Hematopoietic multipotent progenitor cell (in vitro differentiated cells): ENCODE measurements at places on chromosomes 11 and 22. TPM values are rescaled to one million over a fixed set of nuclear protein-coding genes. Genes with fewer than 3 reads are reported as not detected.

DNA sequence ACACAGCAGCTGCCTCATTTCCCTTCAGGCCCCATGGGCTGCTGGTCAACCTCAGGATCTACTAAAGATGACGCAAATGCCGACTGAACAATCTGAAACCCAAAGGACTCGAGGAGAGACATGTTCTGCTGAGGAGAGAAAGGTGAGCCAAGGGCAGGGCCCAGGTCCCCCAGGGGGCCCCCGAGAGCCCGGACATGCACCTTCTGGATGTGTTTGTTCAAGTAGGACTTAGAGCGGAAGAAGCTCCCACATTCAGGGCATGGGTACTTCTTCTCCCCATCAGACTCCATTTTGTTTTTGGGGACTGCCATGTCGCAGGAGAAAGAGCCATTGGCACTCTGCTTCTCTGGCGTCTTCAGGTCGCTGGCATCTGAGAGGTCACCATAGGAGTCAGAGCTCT lies 19.3 kb downstream of the PATZ1 start:
- DNase-seq = no peak

DNA sequence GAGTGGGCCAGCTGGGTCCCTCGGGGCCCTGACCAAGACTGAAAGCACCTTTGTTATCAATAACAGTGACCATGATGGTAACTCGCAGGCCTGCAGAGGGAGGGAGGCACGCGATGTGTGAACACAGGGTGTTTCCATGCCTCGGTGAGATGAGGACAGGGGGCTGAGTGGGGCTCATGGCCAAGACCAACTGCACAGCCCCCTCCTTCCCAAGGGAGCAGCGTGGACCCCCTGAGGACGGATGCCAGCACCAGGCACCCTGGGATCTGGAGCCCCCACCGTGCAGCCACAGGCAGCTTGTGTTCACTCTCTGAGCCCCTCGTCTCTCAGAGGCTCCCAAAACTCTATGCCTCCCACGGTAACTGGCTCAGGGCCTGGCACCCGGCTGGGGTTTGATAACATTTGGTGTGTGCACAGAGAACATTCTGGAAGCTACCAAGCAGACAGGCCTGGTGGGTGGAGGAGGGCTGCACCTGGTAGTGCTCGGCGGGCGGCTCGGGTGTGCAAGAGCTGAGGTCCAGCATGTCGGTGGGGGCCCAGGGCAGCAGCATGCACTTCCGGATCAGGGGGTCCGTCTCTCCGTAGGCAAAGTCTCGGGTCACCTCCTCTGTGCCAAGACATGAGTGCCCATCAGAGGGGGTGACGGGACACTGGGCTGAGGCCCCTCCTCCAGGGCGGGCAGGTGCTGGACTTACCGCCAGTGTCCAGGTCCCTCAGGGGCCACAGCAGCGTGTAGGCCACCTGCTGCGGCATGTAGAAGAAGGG lies 7.6 kb downstream of the TTLL12 start:
- no peak for DNase-seq

DNA sequence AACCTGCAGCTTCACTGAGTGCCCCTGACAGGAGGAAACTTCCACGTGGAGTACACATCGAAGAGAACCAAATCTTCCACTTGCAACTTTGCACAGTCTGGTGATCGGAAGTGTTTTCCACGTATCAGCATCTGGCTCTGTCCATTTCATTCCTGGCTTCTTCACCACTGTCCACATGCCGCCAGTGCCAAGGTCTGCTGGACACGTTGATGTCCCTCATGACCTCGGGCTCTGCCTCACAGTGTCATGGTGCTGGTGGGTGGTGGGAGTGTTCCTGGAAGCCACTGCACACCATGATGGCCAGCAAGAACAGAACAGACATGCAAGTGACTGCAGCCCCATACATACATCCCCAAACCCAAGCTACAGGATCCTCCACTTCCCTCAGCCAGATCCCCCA lies 48.4 kb downstream of the WNT11 start:
- DNase-seq = no peak

GRCh38 chr11:46456269-46457001 lies 64.9 kb upstream of the CHRM4 start:
- no peak for DNase-seq

DNA sequence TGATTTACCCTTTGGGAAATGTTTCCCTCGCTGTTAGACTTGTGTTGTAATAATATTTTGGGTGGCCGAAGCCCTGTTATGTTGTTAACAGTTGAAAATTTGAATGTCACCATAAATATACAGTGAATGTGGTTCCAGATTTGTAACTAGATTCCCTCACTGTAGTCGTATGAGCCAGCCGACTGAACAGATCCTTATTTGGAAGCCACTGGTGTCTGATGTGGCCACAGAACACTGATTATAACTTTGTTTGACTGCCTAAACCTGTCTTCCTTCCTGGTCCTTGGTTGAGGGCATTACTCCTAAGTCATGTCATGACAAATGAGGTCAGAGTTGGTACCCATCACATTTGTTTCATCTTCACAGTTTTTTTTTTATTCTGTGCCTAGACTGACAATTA lies 45.4 kb downstream of the YAP1 start:
- no peak for DNase-seq

- DNase-seq = no peak
These were observed 373.9 kb upstream of the ANO3 start for GRCh38 chr11:25958045-25958444.

DNA sequence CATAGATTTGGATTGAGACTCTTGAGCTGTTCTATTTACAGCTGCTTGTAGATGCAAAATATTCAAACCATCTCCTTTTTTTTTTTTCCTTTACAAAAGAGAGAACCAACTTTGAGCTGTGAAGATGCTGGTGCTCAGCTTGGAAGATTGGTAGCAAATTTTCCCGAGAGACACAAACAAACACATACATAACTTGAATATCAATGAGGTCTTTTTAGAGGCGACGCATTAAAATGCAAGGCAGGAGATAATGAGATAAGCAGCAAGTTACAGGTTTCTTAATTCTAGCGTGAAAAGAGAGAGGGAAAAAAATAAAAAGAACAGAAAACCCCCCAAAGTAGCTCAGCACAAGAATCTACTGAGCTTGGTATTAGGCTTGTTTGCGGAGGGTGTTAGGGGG lies 247.0 kb upstream of the SORL1-AS1 start:
- DNase-seq = no peak

- no peak for DNase-seq
These were observed 538.9 kb upstream of the API5 start for GRCh38 chr11:42772886-42773285.

DNA sequence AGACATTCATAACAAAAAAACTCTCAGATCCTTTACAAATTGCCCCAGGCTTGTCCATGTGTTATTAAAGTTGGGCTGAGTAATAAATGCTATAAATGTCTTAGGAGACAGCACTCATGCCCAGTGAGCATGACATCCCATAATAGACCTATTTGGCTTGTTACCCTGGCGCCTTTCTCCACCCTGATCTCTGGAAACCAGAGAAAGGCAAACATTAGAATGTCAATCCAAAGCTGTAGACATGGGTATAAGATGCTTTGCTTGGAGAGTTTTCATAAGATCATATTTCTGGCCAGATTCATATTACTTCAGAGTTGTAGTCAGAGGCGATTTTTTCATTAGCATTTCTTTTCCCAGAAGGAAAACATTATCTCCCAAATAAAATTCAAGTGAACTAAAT lies 161.3 kb upstream of the UBASH3B start:
- no peak for DNase-seq

DNA sequence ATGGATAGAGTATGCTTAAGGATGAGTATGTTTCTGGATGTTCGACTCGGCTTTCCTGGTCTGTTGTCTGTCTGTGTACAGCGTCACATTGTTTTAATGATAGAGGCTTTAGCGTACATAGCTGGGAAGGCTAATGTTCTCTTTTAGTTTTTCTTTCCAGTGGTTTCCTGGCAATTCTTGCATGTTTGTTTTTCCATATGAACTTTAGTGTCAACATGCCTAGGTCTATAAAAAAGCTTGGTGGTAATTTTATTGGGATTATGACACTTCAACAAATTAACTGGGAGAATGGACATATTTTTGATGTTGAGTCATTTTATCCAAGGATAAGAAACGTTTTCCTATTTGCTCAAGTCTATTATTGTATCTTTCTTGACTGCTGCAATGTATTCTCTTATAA lies 17.6 kb downstream of the F2 start:
- DNase-seq = no peak

DNA sequence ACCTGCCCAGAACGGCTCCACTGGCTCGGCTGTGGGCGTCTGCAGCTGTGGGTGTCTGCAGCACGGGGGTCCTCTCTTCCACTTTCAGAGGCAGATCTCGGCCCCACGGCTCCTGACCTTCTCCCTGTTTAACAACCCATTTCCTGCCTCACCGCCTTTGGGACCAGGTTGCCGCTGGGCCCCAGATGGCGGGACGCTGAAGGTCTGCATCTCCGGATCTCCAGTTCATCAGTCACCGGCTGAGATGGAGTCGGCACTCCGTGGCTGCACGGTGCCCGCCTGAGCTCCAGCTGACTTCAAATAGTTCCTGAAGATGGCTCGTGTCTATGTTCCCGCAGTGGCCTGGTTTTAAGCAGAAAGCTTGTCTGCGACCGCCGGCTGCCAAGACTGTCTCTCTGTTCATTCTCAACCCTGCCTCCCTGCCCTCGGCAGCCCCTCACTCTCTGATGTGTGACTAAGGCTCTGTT lies 475.9 kb downstream of the BRD1 start:
- DNase-seq = no peak

- no peak for DNase-seq
These were observed 48.8 kb upstream of the PICALM start for GRCh38 chr11:86117712-86118063.

- DNase-seq = no peak
These were observed 234 bp downstream of the SESN3 start for GRCh38 chr11:95230810-95231126.

GRCh38 chr22:41285441-41285819 lies 557 bp downstream of the RANGAP1 start:
- peak; percentile 52 for DNase-seq

GRCh38 chr11:128725630-128726319 lies 31.9 kb downstream of the FLI1 start:
- DNase-seq = peak; percentile 86

GRCh38 chr11:103370076-103370475 lies 260.9 kb downstream of the DYNC2H1 start:
- no peak for DNase-seq

GRCh38 chr22:46614025-46614931 lies 5.9 kb upstream of the GRAMD4 start:
- peak; percentile 74 for DNase-seq

DNA sequence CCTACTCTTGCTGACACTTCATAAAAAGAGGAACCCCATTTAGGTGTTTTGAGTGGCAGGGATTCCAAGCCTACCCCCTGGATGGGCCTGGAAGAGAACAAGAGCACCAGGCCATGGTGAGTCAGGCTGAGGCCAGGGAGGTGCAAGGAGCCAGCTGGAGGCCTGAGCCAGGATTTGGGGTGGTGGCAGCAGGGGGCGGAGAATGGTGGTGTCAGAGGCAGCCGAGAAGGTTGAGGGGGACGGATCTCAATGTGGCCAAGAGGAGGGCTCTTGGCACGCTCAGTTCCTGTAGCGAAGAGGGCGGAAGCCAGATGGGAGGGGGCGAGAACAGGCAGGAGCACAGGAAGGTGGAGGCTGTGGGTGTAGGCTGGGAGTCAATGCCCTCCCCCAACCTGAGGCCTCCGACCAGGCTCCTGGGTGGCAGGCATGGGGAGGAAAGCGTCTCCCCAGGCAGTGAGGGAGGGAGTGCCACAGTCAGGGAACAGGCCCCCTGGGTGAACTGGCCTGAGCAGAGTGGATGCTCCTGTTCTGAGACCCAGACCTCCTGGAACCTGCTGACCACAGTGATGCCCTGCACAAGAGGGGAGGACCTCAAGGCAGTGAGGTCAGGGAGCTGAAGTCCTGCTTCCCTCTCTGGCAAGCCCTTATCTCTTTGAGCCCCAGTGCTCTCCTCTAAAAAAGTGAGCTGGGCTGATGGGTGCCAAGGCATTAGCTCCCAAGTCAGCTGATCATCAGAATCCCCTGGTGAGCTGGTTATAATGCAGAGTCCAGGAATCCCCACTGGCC lies 13.9 kb downstream of the RTN4RL2 start:
- peak; percentile 79 for DNase-seq

GRCh38 chr22:43479962-43480361 lies 68.1 kb downstream of the MPPED1 start:
- DNase-seq = no peak

DNA sequence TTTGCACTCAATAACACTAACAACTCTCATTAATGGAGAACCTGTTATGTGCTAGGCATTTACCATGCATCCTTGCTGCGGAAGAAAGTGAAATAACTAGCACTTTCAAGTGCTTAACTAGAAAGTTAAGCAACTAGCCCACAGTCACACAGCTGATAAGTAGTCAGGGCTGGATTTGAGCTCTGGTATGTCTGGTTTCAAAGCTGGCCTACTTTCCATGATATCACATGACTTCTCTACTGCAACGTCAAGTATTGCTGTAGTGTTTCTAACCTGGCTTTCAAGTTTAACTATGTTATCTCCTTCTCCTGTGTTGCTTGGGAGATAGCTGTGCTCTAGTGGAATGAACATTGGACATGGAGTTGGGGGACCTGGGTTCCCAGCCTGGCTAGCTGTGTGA lies 12.1 kb downstream of the SLC15A3 start:
- no peak for DNase-seq

DNA sequence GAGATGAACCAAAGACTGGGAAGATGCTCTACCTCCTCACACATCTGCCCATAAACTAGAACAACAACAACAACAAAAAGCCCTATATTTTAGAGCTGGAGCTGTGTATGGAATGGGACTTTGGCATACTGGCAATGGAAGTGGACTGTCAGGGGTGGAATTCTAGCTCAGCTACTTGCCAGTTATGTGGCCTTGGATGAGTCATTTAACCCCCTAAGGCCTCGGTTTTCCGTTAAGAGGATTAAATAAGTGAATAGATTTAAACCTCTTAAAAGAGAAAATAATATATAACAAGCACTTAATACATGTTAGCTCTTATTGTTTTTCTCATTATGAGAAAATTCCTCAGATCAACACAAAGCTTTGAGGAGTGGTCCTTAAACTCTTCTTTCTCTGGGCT lies 195.0 kb downstream of the KIF18A start:
- DNase-seq = no peak

DNA sequence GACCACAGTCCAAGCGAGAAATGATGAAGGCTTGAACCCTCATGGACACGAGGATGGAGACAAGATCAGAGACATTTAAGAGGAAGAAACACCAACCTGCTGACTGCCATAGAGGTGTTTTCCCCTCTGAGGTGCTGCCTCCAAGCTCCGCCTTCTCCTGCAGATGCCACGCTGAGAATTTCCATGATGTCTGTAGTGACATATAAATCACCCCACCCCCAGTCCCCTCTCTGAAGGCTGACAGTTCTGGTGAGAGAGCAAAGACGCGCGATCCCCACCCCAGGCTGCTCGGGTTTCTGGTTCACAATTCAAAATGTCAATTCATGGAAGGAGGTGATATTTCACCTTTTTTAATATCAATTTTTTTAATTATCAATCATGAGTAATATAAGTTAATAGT lies 28.2 kb downstream of the LRRC32 start:
- DNase-seq = no peak

GRCh38 chr22:27452245-27452644 lies 349.3 kb downstream of the MN1 start:
- DNase-seq = no peak

Gene OR8G1
- total RNA-seq = under 0.01 TPM

Gene OR51B4
- total RNA-seq = 0.54 TPM

Gene KRTAP5-11
- not detected for total RNA-seq

Gene SNX32
- total RNA-seq = 4.3 TPM

Gene OR8G5
- not detected for total RNA-seq

Gene MS4A6A
- total RNA-seq = 4.3 TPM

Gene LUZP2
- total RNA-seq = not detected

Gene GPHA2
- total RNA-seq = not detected

Gene TMEM121B
- total RNA-seq = under 0.01 TPM

Gene MS4A15
- total RNA-seq = not detected

Gene ZNRD2
- total RNA-seq = 48.7 TPM

Gene NAA40
- 13.5 TPM for total RNA-seq

Gene TEX12
- not detected for total RNA-seq

Gene LARGE2
- 0.27 TPM for total RNA-seq
